NCI-H510A (cell line): ENCODE measurements at places on chromosomes 6 and 20.

GRCh38 chr6:22024973-22025467, 271.8 kb downstream of the PRL start:
- no peak for DNase-seq

DNA sequence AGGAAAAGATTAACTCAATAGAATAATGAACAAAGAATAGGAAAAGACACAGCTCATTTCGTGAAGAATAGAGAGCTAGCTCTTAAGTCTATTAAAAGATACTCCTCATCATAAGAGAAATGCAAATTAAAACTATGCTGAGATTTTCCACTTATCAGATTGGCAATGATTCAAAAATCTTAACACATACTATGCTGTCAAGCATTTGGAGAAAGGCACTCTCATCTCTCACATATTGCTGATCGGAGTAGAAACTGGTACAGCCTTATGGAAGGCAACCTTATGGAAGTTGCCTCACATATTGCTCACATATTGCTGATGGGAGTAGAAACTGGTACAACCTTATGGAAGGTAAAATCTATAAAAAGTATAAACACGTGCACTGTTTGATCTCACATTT, 21.4 kb upstream of the PLAGL1 start:
- no peak for DNase-seq

- peak; percentile 60 for DNase-seq
Observed at GRCh38 chr20:14498772-14499171, 161.4 kb upstream of the FLRT3 start.

- no peak for DNase-seq
Observed at GRCh38 chr6:11650711-11651110, 113.2 kb downstream of the TMEM170B start.

DNA sequence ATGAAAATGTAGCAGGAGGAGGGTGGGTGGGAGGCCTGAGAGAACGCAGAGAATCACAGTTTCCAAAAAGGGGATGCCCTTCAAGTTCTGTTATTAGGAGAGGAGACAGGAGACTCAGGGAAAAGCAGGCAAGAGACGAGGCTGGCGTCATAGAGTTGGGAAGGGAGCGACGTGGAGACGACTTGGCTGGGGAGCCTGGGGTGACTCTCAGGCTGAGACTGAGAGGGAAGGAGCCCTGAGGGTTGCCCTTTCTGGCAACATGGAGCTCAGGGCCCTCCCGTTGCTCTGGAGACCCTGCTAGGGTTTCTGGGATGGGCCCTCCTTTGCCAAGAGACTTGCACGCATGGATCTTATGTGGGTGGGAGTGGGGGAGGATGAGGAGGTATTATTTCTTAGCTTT, 108.9 kb downstream of the CDH4 start:
- DNase-seq: no peak

- DNase-seq: no peak
Observed at GRCh38 chr20:52971498-52972189, 514 bp upstream of the TSHZ2 start.

DNA sequence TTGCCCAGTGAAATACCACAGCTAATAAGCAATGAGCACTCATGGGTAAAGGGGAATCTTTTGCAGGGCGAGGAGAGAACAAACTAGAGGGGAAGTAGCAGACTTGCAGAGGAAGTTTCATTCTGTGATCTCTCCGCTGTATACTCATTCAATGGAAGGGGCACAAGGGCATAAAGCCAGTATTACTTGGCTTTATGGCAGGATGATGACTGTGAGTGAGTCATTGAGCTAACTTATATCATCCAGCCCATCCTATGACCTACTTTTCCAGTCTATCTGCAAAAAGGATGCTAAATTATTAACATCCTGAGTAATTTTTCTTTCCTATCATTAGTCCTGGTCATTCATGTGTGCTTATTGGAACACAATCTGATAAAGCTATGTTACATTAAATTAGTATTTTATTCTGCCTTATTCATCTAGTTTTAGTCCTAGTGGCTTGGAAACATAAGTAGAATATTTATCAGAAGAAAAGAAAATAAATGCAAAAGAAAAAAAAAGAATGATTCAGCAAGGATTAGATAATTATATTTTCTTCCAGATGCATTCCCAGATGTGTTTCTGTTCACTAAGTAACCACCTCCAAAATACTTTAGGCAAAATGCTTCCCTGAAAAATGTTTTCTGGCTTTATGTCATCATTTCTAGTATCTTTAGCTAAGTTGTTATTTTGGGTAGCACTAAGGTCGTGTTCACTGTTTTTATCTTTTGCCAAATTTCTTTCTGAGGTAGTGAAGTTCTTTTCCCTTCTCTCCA, 471.7 kb downstream of the CDKAL1 start:
- DNase-seq: no peak

- DNase-seq: no peak
Observed at GRCh38 chr20:57243480-57244220, 22.8 kb downstream of the BMP7 start.

GRCh38 chr20:23303325-23304102, 47.1 kb upstream of the NXT1 start:
- DNase-seq: no peak
